ENCODE measurements at places on chromosomes 13 and 19.

GRCh38 chr19:39444598-39445195, 685 bp upstream of the SUPT5H start:
- no peak for DNase-seq

DNA sequence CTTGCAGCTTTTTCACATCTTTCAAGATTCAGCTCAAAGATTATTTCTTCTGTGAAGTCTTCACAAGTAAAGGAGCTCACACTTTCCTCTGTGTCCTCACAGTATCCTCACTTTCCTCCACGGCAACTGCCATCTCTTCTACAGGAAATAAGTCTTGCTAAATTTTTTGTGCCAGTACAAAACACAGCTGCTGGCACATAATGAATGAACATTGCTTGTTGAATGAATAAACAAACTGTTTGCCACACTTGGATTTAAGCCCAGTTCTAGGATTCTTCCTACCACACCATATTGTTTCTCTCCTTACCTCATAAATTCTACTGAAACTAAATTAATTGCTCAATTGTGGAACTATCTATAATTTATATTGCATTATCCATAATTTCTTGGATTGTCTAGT, 59.5 kb downstream of the RAP2A start:
- DNase-seq, result no peak

GRCh38 chr13:52419080-52419479, 13.1 kb upstream of the THSD1 start:
- no peak for DNase-seq

- no peak for DNase-seq
Measured at GRCh38 chr13:50549221-50549942, 294.1 kb downstream of the DLEU7 start.

GRCh38 chr13:38697628-38698333, 10.9 kb downstream of the FREM2 start:
- no peak for DNase-seq

DNA sequence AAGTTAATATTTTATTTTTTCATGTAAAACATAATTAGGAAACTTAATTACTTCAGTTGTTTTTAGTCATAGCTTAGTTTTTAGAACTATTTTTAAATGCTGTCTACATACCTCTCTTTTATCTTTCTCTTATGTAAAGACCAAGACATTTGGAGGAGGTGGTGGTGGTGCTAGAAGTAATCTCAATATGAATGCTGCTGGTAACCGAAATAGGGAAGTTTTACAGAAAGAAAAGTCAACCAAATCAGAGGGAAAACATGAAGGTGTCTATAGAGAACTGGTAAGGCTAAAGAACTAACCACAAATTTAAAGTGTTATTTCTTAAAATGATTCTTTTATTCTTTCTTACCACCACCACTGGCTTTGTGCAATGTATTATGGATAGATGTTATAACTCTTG, 97.3 kb downstream of the TDRD3 start:
- DNase-seq, result no peak

GRCh38 chr19:18289471-18290301, 8.3 kb upstream of the JUND start:
- DNase-seq, result no peak

DNA sequence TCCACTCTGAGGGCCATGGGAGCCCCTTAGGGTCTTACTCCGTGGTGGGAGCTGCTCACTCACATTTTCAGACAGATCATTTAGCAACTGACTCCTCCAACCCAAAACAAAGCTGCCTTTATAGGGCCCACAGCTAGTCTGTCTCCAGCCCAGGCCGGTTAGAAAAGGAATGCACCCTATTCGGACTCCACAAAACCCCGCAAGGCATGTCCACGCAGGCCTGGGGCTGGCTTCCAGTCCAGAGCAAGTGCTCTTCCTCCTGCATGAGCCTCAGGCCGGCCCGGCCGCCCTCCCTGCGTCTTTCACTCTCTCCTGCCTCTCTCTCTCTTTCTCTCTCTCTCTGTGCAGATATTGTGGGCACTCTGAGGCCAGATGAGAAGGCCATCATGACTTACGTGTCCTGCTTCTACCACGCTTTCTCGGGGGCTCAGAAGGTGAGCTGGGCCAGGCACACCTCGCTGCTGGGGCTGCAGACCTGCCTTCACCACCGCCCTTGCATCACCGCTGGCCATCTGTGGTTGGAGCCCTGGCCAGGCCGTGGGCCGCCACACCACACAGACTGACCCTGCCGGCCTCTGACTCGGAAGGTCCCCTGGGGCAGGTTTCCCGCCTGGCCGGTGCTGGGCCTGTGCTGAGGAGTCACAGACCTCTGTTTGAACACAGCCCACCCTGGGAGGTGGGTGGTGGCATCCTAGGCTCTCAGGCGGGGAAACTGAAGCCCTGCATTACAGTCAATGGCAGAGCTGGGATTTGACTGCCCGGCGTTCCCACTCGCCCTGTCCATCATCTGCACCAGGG, 33.1 kb downstream of the CAPN12 start:
- no peak for DNase-seq

- no peak for DNase-seq
Measured at GRCh38 chr19:13882419-13882795, 5.5 kb downstream of the NANOS3 start.

GRCh38 chr13:20136781-20137703, 23.8 kb downstream of the GJA3 start:
- DNase-seq, result peak; percentile 51

- DNase-seq, result no peak
Measured at GRCh38 chr13:111958612-111959395, 108.1 kb upstream of the SOX1 start.

DNA sequence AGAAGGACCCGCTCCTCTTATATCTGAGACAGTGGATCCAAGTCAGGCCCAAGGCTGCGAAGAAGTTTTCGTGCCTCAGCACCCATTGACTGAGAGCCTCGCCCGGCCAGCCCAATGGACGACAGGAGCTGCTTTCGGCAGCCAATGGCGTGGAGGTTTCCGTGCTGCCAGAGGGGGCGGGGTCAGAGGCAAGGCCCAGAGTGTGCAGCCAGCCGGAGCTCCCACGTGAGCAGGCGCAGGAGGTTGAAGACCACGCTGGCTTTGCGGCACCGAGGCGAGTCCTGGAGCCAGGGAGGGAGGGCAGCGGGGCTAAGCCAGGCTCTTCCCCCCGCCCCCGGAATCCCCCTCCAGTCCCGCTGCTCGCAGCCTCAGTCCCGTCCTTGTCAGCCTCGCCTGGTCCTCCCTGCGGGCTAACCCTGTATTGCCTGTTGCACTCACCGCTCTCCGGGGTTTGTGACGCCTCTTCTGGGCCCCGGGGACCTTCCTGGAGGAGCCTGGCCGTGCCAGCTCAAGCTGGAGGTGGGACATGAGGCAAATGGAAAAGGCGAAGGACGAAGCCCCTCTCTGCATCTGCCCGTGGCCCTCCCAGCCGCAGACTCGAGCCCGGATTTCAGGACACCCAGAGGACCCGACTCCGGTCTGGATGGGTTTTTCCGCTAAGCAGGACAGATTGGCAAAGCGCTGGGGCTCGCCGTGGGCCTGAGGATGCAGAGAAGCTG, 1.5 kb downstream of the IFNL4 start:
- DNase-seq, result no peak

GRCh38 chr13:74709226-74709625, 575.0 kb upstream of the KLF12 start:
- no peak for DNase-seq

DNA sequence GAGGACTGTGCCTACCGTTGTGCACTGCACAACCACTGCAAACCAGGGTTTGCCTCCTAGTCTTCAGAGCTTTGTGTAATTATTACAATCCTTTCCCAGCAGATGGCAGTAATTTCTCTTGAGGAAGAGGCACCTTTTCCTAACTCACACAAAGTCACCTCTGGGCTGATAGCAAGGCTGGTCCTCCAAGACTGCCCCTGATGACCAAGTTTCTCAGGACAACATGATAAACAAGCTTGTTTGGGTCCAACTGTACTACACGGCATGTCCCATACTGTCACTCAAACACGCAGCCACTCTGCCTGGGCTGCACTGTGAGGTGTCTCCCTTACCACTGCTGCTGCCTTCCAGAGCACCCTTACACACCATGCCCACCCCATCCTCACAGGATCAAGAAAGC, 39.3 kb downstream of the RFXAP start:
- no peak for DNase-seq

GRCh38 chr19:18420930-18421329, 1.7 kb downstream of the SSBP4 start:
- DNase-seq, result no peak

DNA sequence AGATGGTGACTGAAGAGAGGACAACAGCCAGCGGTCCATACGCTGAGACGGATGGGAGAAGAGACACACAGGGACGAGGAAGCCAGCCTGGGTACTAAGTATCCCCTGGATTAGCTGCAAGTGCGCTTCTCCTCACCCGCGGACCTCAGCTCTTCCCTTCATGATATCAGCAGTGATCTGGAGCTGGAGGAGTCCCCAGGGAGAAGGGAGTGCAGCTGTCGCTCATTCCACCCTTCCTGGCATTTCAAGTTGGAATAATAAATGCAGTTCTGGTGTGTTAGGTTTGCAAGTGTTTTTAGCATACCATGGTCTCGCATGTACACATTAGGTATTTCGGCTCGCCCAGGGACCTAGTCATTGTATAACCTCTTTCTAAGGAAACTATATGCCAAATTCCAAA, 88.5 kb upstream of the C1QTNF9B start:
- DNase-seq, result no peak

Measured in activated CD8-positive, alpha-beta T cell treated with anti-CD3 and anti-CD28 coated beads, Interleukin-2, amount 10 ng/mL, durations not matched to agents 7 days and 5 days (primary cell).